Bronchial smooth muscle cell (primary cell): ENCODE measurements at places on chromosomes 4 and X. TPM values are rescaled to one million over a fixed set of nuclear protein-coding genes. Genes with fewer than 3 reads are reported as not detected.

Gene SRPK3
- 0.32 and 0.43 TPM in 2 replicates for total RNA-seq

Gene IL9R
- total RNA-seq: not detected in 2 replicates

Gene NUDT11
- total RNA-seq: 9.6 and 10.4 TPM in 2 replicates

Gene TACC3
- total RNA-seq: 1.3 and 3.8 TPM in 2 replicates

Gene SLC7A11
- total RNA-seq: 37.5 and 75.0 TPM in 2 replicates

Gene FBXO8
- 31.7 and 37.9 TPM in 2 replicates for total RNA-seq

Gene IL21
- not detected in 2 replicates for total RNA-seq

Gene PAQR3
- 6.4 and 7.1 TPM in 2 replicates for total RNA-seq

Gene TRO
- 17.3 and 20.6 TPM in 2 replicates for total RNA-seq

Gene GPC4
- total RNA-seq: under 0.01 TPM in 2 replicates

Gene XK
- under 0.01 TPM in 1 of 2 replicates, not detected in the other for total RNA-seq

Gene FRMPD3
- total RNA-seq: under 0.01 and 0.09 TPM in 2 replicates

Gene HTT
- 29.8 and 29.9 TPM in 2 replicates for total RNA-seq

Gene TCEAL3
- total RNA-seq: 13.6 and 28.2 TPM in 2 replicates

Gene GTPBP6
- 37.5 and 44.9 TPM in 2 replicates for total RNA-seq

Gene SULT1B1
- 0.32 TPM in 1 of 2 replicates, not detected in the other for total RNA-seq

Gene FGF16
- 0.09 and 0.32 TPM in 2 replicates for total RNA-seq

Gene SMIM10L2A
- total RNA-seq: 0.17 and 1.7 TPM in 2 replicates

Gene ABCG2
- total RNA-seq: 1.1 and 1.3 TPM in 2 replicates

Gene ETDA
- total RNA-seq: not detected in 2 replicates

Gene STARD8
- total RNA-seq: 5.2 TPM in 2 replicates

Gene MSANTD1
- total RNA-seq: 0.32 and 0.60 TPM in 2 replicates

Gene ADGRL3
- not detected in 2 replicates for total RNA-seq

Gene HEPH
- 58.8 and 70.2 TPM in 2 replicates for total RNA-seq

Gene MSX1
- total RNA-seq: 7.3 and 7.4 TPM in 2 replicates

Gene TBX22
- not detected in 2 replicates for total RNA-seq

Gene C4orf33
- total RNA-seq: 5.0 and 5.7 TPM in 2 replicates

Gene F8A3
- 0.26 and 0.79 TPM in 2 replicates for total RNA-seq

Gene CENPVL1
- total RNA-seq: not detected in 2 replicates

Gene RNF212
- 0.09 and 0.32 TPM in 2 replicates for total RNA-seq

Gene STK32B
- 0.34 and 0.63 TPM in 2 replicates for total RNA-seq

Gene QDPR
- 22.5 and 43.0 TPM in 2 replicates for total RNA-seq

Gene ZNF711
- total RNA-seq: under 0.01 and 0.69 TPM in 2 replicates

Gene RAB40A
- 0.09 and 0.16 TPM in 2 replicates for total RNA-seq

Gene STPG2
- total RNA-seq: 0.16 TPM in 1 of 2 replicates, not detected in the other

Gene UGT2A3
- not detected in 2 replicates for total RNA-seq

Gene TLR2
- total RNA-seq: 0.17 and 0.32 TPM in 2 replicates

Gene CXCL10
- total RNA-seq: under 0.01 TPM in 1 of 2 replicates, not detected in the other

Gene HAUS7
- 6.9 and 12.3 TPM in 2 replicates for total RNA-seq

Gene CFI
- 1.8 and 4.9 TPM in 2 replicates for total RNA-seq

Gene FAM149A
- 5.7 and 7.9 TPM in 2 replicates for total RNA-seq

Gene ARMCX5
- 18.3 and 22.0 TPM in 2 replicates for total RNA-seq

Gene CUL4B
- total RNA-seq: 13.4 and 32.2 TPM in 2 replicates

Gene LRRC66
- total RNA-seq: 0.47 and 0.77 TPM in 2 replicates

Gene SORBS2
- total RNA-seq: 0.32 TPM in 1 of 2 replicates, not detected in the other

Gene GPR143
- total RNA-seq: not detected in 2 replicates

Gene NSDHL
- 13.7 and 18.4 TPM in 2 replicates for total RNA-seq

Gene PDGFRA
- 529 and 975 TPM in 2 replicates for total RNA-seq

Gene GRPEL1
- total RNA-seq: 14.8 and 20.2 TPM in 2 replicates

Gene GRIA2
- not detected in 2 replicates for total RNA-seq

Gene CT47B1
- total RNA-seq: not detected in 2 replicates

Gene CPE
- 3.9 and 4.3 TPM in 2 replicates for total RNA-seq

Gene RBM46
- total RNA-seq: under 0.01 TPM in 1 of 2 replicates, not detected in the other

Gene XAGE1A
- total RNA-seq: not detected in 2 replicates

Gene DAPP1
- 0.09 TPM in 1 of 2 replicates, not detected in the other for total RNA-seq

Gene CXCL3
- total RNA-seq: 0.86 and 3.0 TPM in 2 replicates

Gene ATP8A1
- total RNA-seq: 0.77 and 2.2 TPM in 2 replicates
